ENCODE measurements at places on chromosomes 12 and 14. TPM values are rescaled to one million over a fixed set of nuclear protein-coding genes. Genes with fewer than 3 reads are reported as not detected.

TDP1 gene
- 18.8 TPM for polyA plus RNA-seq

DNA sequence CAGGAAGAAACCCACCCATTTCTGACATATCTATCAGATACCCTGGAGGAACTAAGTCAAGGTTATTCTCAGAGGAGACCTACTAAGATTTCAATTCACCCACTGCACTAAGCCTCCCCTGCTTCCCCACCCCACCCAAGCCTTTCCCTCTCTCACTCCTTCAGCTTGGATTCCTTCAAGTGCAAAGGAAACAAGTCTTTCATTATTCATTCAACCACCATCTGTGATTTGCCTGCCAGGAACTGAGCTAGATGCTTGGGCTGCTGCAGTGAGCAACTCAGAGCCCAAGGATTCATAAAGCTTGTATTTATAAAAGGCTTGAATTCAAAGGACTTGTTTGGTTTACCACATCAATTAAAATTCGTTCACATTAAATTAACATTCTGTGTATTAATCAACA lies 161.3 kb downstream of the GXYLT1 start:
- no peak for DNase-seq

- DNase-seq, result no peak
Measured at GRCh38 chr12:106733660-106734059, 40.8 kb upstream of the RIC8B start.

INHBE gene
- 23.1 TPM for polyA plus RNA-seq

GPX2 gene
- not detected for polyA plus RNA-seq

- DNase-seq, result no peak
Measured at GRCh38 chr12:40175045-40175444, 49.8 kb upstream of the LRRK2 start.

DNA sequence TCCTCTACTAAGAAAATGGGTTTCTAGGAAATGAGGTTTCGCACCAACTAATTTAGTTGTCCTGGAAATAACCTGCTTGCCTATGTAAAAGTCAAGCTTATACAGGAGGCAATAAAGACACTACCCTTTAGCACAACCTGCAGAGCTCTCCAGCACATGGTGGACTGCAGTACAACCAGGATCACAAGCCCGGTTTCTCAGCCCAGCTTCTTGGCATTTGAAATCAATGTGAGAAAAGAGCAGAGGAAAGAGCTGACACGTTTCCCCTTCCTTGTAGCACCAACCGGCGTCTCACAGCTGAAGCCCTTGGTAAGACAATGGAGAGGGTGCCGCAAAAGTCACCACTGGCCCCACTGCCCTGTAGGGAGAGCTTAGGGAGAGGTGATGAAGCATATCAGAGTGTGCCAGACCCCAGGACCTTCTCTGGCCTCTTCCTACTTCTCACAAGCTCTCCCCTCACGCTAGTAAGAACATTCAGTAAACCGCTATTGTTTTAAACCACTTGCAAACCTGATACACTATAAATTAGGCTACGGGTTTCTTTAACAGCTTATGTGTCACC lies 8.6 kb downstream of the SPTLC2 start:
- no peak for DNase-seq

DNA sequence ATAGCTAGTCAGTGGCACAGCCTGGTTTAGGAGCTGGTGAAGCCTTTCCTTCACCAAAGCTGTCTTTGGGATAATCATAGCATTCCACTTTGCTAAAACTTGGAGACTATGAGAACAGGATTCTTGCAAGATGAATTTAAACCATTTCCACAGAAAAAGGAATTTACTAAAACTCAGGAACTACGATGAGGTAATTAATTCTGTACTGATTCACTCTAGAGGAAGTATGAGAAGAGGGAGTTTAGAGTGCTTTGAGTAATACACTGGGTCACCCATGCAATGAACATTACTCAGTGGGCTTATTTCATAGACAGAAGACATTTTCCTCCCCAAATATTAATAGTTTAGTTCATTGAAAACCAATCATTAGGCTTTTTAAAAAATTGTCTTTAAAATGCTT lies 73.0 kb downstream of the RMST start:
- DNase-seq, result no peak

DNA sequence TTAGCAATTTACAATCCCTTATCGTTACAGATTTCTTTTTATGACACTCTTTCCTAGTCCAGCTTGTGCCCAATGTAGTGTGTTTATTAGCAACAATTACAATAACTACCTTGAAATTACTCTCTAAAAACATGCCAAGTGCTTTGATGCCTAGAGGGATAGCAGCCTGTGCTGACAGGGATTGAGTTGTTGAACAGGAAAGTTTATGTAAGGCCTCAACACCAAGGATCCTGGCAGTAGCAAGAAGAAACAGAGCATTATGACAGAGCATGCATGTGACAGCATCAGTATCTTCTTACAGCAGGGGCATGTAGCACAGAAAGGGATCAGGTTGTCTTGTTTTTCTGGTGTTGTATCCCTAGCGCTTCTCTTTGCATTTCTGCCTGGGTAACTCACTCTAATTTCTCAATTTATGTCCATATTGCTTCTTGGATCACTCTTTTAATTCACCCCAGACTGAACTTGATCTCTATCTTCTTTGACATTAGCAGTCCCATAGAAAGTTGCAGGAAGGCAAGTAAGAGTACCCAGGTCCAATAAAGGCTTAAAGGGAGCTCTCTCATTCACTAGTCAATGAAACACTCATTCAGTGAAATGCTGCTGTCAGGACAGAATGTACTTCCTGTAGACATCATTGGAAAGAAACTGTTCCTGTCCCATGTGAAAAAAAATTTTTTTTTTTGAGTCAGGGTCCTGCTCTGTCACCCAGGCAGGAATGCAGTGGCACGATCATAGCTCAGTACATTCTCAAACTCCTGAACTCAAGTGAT lies 220.0 kb upstream of the GRIP1 start:
- DNase-seq, result no peak

BEST3 gene
- polyA plus RNA-seq, result not detected

Measured in BJ (cell line).